ENCODE measurements at places on chromosomes 12 and 14. TPM values are rescaled to one million over a fixed set of nuclear protein-coding genes. Genes with fewer than 3 reads are reported as not detected.

Gene TAS2R46
- not detected for total RNA-seq

Gene APAF1
- 15.5 TPM for total RNA-seq

Gene SYNDIG1L
- total RNA-seq = 2.5 TPM

Gene RILPL1
- total RNA-seq = 17.1 TPM

Gene HHIPL1
- total RNA-seq = 2.6 TPM
